ENCODE measurements at places on chromosomes 1 and 21. TPM values are rescaled to one million over a fixed set of nuclear protein-coding genes. Genes with fewer than 3 reads are reported as not detected.

KCNK1 gene
- total RNA-seq, result under 0.01 TPM

NEGR1 gene
- under 0.01 TPM for total RNA-seq

ASPM gene
- 3.0 TPM for total RNA-seq

SH2D1B gene
- not detected for total RNA-seq

IL24 gene
- total RNA-seq, result not detected

CLDN17 gene
- total RNA-seq, result not detected

CTTNBP2NL gene
- 16.9 TPM for total RNA-seq

OR2T33 gene
- total RNA-seq, result not detected

BLACAT1 gene
- not detected for total RNA-seq

TNFRSF14 gene
- total RNA-seq, result 177 TPM

METTL25B gene
- total RNA-seq, result 18.3 TPM

PCAT6 gene
- not detected for total RNA-seq

DYNLT5 gene
- total RNA-seq, result 0.40 TPM

FCGR3B gene
- total RNA-seq, result not detected

PLEKHG5 gene
- 17.9 TPM for total RNA-seq

CR1L gene
- total RNA-seq, result not detected

C1orf74 gene
- total RNA-seq, result 1.4 TPM

KCNA3 gene
- not detected for total RNA-seq

KCNJ6 gene
- under 0.01 TPM for total RNA-seq

OSCP1 gene
- 4.2 TPM for total RNA-seq

TTC3 gene
- total RNA-seq, result 127 TPM

GPR52 gene
- 0.99 TPM for total RNA-seq

LRIG2 gene
- total RNA-seq, result 8.9 TPM

ARHGEF19 gene
- 3.3 TPM for total RNA-seq

SAMSN1 gene
- total RNA-seq, result 0.60 TPM

TRIM58 gene
- under 0.01 TPM for total RNA-seq

TAF13 gene
- 35.3 TPM for total RNA-seq

TMEM82 gene
- not detected for total RNA-seq

PROX1 gene
- 86.7 TPM for total RNA-seq

PTGFR gene
- total RNA-seq, result under 0.01 TPM

IL22RA1 gene
- total RNA-seq, result not detected

RNU1-4 gene
- total RNA-seq, result under 0.01 TPM

KLF17 gene
- not detected for total RNA-seq

SUSD4 gene
- 0.44 TPM for total RNA-seq

LELP1 gene
- total RNA-seq, result not detected

TNFRSF9 gene
- total RNA-seq, result under 0.01 TPM

NFASC gene
- total RNA-seq, result under 0.01 TPM

VHLL gene
- total RNA-seq, result 0.20 TPM

SPRR2E gene
- total RNA-seq, result not detected

All from lung microvascular endothelial cell (primary cell).